Smooth muscle cell of the umbilical artery (primary cell): ENCODE measurements at places on chromosomes 3 and 15. TPM values are rescaled to one million over a fixed set of nuclear protein-coding genes. Genes with fewer than 3 reads are reported as not detected.

Gene ECE2
- total RNA-seq = not detected in 2 replicates

Gene WDR53
- 5.3 and 5.8 TPM in 2 replicates for total RNA-seq

Gene SEMA3G
- 0.09 TPM in 1 of 2 replicates, not detected in the other for total RNA-seq

Gene RBP2
- total RNA-seq = not detected in 2 replicates
